ENCODE measurements at places on chromosomes 4 and X. TPM values are rescaled to one million over a fixed set of nuclear protein-coding genes. Genes with fewer than 3 reads are reported as not detected.

Gene MTHFD2L
- 8.4 TPM for total RNA-seq

Gene CSN1S1
- total RNA-seq, result not detected

Gene RPS6KA6
- total RNA-seq, result 5.9 TPM

Gene TIMP1
- total RNA-seq, result 245 TPM

Gene USP38
- 18.7 TPM for total RNA-seq

Gene SLC26A1
- total RNA-seq, result not detected

Gene OTUD6A
- not detected for total RNA-seq

Gene SATL1
- 0.18 TPM for total RNA-seq

Gene DUSP9
- not detected for total RNA-seq

Gene MMRN1
- not detected for total RNA-seq

Gene HAND2
- not detected for total RNA-seq

Gene HERC5
- total RNA-seq, result 4.9 TPM

Gene DCAF16
- 26.3 TPM for total RNA-seq

Gene POU4F2
- not detected for total RNA-seq

Gene PLAC1
- total RNA-seq, result not detected

Gene PJA1
- 38.3 TPM for total RNA-seq

Gene F8A3
- 5.6 TPM for total RNA-seq

Gene CSAG1
- total RNA-seq, result not detected

Gene MID2
- 11.6 TPM for total RNA-seq

Gene GRID2
- total RNA-seq, result not detected

Gene MAGEA2B
- total RNA-seq, result not detected

Gene AFM
- total RNA-seq, result not detected

Gene DAPP1
- not detected for total RNA-seq

Gene MAPK10
- total RNA-seq, result 18.6 TPM

Gene GABRB1
- not detected for total RNA-seq

Gene STAP1
- total RNA-seq, result not detected

Gene CLNK
- not detected for total RNA-seq

Gene SASH3
- total RNA-seq, result not detected

Gene MID1
- total RNA-seq, result 9.4 TPM

Gene GBA3
- total RNA-seq, result not detected

Gene FGD1
- 3.4 TPM for total RNA-seq

Gene SMIM31
- total RNA-seq, result not detected

Gene RHOXF2
- not detected for total RNA-seq

Gene PABPC5
- total RNA-seq, result 0.61 TPM

Gene HTATSF1
- total RNA-seq, result 90.4 TPM

Gene MAGEA4
- not detected for total RNA-seq

Gene PPP1R2C
- not detected for total RNA-seq

Gene KDR
- not detected for total RNA-seq

Gene MAGEA12
- total RNA-seq, result not detected

Gene ABCB7
- total RNA-seq, result 27.6 TPM
